ENCODE measurements at places on chromosomes 2 and 18.

- peak; percentile 38 for DNase-seq
Observed at GRCh38 chr18:379681-380330, 112.0 kb upstream of the THOC1 start.

GRCh38 chr18:26476697-26477096 is 71.7 kb downstream of the KCTD1 start:
- DNase-seq = no peak

GRCh38 chr2:24667542-24667941 is 125.6 kb downstream of the PTRHD1 start:
- DNase-seq = no peak

DNA sequence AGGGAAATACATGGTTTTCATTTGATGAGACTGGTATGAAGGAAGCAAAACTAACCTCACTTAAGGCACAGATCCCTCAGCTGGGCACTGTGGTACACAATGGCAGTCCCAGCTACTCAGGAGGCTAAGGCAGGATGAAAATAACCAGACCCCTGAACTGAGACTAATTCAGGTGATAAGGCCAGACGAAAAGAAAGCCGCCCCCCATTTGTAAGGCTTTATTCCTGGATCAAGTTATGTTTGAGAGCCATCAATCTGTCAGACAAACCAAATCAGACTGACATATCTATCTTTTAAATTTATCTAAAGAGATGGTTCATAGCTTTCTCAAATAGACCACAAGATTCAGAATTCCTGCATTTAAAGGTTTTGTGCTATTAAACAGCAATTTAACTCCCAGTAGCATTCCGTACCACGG is 4.1 kb downstream of the SRSF7 start:
- DNase-seq = no peak

- peak; percentile 40 for DNase-seq
Observed at GRCh38 chr18:9782073-9782857, 74.2 kb downstream of the RAB31 start.

GRCh38 chr2:192159736-192160135 is 35.0 kb downstream of the TMEFF2 start:
- DNase-seq = no peak

DNA sequence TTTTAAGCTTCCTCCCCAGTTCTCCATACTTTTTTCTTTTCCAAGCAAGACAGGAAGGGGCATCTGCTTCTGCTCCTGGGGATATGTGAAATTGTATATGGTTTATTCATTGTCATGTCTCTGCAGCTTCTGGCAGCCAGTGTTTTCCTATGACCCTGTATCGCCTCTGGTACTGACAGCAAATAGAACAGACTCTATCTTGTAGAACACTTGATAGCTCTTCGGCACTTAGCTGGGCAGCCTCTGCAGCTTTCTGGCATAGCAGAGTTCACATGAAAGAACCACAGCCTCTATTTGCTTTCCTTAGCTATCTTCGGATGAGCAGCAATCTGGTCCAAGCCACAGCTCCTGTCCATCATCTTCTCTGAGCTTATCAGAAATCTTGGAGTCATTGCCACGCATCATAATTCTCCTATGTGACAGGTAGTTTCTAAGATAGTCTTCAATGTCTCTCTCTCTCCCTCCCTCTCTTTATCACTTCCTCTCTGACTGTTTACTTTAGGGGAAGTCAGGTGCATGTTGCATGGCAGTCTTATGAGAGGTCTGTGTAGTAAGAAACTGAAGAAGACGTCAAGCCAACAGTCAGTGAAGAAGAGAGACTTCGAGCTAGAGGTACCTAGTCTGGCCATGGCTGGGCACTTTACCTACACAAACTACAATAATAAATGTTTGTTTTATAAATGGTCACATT is 627.7 kb upstream of the CDH2 start:
- no peak for DNase-seq

- DNase-seq = no peak
Observed at GRCh38 chr2:98376301-98376910, 30.1 kb downstream of the CNGA3 start.

- DNase-seq = no peak
Observed at GRCh38 chr2:195466427-195466826, 190.6 kb upstream of the SLC39A10 start.

- DNase-seq = peak; percentile 45
Observed at GRCh38 chr2:98730053-98730706, 752 bp downstream of the MGAT4A start.

DNA sequence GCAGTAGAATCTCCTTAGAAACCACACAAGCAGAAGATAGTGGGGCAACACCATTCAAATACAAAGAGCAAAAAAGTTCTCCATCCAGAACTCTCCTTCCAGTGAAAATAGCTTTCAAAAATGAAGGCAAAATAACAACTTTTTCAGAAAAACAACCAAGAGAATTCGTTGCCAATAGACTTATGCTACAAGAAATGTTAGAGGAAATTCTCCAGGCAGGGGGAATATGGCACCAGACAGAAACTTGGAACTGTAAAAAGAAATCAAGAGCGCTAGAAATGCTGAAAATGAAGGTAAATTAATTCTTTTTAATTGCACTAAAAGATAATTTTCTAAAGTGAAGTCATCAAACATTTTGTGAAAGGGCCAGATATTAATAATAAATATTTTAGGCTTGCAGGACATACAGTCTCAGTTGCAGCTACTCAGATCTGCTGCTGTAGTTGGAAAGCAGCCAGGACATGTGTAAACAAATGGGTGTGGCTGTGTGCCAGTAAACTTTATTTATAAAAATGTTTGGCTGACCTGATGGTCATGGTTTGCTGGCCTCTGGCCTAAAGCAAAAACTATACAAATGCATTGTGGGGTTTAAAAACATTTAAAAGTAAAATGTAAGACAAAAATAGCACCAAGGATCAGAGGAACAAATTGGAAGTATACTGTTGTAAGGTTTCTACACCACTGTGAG is 73.7 kb upstream of the TGFA start:
- no peak for DNase-seq

- DNase-seq = no peak
Observed at GRCh38 chr2:73914667-73915066, 12.0 kb upstream of the DGUOK start.

DNA sequence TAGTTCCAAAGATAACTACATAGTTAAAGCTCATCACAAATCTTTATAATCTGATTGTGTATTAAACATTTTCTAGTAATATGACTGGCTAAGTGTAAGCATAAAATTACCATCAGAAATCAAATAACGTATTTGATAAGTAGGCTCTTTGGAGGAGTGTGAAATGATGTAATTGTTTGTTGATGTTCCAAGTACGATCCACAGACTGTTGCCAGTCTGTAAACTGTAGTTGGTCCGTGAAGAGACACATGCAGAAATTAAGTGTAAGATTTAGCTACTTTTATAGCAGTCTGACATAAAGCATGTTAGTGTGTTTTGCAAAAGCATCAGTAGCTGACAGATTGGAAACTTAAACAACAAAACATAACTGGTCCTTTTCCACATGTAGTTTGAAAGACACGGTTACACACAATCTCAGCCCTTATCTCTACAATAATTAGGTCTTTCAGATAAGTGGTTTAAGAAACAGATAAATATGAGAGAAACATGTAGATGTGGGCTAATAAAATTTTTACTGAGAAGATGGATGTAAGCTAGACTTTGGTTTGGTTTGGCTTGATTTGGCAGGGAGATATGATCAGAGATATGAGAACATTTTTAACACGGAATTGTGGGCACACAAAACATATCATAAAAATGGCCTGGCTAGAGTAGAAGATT is 115.0 kb upstream of the EPB41L5 start:
- DNase-seq = no peak

DNA sequence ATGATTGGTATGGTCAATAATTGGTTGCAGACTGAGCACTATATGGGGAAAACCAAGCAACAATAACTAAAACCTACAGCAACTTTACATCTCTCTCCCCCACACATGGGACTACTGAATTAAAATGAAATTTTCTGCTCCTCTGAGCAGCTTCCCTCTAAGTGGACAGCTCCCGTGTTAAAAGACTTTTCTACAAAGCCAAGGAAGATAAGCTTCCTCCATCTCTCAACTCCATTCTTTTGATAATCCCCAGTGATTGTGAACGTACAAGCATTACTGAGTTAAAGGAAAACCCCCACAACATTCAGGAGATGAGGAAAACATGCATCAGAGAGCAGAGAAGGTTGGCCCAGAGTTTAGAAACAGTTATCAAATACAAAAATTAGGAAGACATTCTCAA is 21.9 kb downstream of the CCBE1 start:
- no peak for DNase-seq

- no peak for DNase-seq
Observed at GRCh38 chr2:5977477-5977876, 285.3 kb downstream of the SOX11 start.

DNA sequence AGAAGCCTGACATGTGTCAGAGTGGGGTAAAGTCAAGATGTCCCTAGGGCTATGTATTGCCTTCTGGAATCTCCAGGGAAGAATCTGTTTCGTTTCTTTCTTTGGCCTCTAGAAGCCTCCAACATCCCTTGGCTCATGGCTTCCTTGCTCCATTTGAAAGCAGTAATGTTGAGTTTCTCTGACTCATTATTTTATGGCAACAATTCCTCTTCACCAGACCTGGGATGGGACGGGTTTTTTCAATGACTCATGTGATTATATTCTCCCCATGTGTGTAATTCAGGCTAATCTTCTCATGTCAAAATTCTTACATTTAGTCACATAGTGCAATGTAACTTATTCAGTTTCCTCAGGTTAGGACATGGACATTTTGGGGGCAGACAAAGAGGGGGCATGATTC is 1038.6 kb downstream of the CBLN2 start:
- no peak for DNase-seq

GRCh38 chr2:128593518-128593878 is 274.8 kb upstream of the HS6ST1 start:
- no peak for DNase-seq

DNA sequence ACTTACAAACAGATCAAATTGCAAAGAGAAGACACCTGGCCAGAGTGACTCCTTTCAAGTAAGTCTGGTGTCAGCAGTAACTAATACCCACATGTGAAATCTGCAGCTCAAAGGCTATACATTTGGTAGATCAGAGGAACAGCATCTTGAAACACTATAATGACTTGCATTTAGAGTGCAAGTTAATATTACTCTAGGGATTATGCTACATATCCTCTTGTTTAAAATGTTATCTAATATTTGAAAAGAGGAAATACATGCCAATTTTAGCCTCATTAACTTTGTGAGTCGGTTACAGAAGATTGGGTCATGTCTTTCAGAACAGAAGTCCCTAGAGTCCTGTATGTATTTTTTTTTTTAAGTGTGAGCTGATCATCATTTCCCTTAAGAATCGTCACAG is 15.2 kb downstream of the LANCL1 start:
- no peak for DNase-seq

- DNase-seq = peak; percentile 78
Observed at GRCh38 chr2:109690822-109691541, 76.8 kb downstream of the SOWAHC start.

- DNase-seq = no peak
Observed at GRCh38 chr18:11071300-11071699, 78.1 kb downstream of the PIEZO2 start.

DNA sequence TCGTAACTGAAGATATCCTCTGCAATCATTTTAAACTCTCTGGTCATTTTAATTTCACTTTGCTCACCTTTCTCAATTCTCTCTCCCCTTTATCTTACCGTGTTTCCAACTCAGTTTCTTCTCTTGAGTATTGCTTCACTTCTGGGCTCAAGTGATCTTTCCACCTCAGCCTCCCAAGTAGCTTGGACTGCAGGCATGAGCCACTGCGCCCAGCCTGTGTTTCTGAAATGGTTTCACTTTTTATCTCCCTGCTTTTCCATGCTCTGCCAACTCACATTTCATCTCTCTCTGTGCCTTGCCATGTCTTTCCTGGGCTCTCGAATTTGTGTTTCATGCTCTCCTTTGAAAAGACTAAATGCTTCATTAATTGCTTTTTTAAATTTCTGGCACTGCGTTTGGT is 30.5 kb upstream of the TMEM131 start:
- no peak for DNase-seq

- DNase-seq = no peak
Observed at GRCh38 chr2:16632598-16632997, 33.0 kb downstream of the CYRIA start.

DNA sequence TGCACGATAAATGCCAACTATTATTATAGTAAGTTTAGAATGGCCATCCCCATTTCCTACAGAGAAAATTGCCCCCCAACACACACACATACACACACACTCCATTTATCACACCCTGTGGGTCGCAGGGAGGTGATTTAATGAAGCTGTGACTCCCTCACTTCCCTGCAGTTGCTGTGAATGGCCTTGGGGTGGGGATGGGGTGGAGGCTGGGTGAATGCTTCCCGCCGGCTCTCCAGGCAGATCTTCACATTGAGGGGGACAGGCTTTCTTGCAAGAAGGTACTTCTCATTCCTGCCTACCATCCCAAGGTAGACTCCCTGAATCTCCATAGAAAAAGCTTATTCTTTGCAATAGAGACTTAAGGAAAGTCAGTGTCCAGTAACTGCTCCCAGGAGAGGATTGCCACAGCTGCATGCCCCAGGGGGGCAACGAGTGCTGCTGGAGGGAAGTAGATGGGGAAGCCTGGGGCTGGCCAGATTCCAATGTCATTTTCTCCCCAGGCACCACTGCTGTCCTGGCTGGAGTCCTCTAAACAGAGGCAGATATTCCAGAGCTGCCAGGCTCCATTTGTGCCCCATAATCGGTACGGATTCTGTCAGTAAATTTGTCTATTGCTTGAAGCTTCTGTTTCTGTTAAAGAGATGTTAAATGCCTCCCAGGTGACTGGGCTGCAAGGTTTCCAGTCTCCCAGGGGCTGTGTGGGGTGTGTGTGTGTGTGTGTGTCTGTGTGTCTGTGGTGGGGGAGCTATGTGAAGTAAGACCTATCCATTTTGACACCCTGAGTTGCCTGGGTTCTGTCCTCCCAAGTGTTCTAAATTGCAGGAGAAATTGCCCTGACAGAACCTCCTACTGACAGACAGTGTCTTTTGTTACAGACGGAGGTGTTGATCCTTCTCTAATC is 265.5 kb downstream of the SRBD1 start:
- DNase-seq = no peak

DNA sequence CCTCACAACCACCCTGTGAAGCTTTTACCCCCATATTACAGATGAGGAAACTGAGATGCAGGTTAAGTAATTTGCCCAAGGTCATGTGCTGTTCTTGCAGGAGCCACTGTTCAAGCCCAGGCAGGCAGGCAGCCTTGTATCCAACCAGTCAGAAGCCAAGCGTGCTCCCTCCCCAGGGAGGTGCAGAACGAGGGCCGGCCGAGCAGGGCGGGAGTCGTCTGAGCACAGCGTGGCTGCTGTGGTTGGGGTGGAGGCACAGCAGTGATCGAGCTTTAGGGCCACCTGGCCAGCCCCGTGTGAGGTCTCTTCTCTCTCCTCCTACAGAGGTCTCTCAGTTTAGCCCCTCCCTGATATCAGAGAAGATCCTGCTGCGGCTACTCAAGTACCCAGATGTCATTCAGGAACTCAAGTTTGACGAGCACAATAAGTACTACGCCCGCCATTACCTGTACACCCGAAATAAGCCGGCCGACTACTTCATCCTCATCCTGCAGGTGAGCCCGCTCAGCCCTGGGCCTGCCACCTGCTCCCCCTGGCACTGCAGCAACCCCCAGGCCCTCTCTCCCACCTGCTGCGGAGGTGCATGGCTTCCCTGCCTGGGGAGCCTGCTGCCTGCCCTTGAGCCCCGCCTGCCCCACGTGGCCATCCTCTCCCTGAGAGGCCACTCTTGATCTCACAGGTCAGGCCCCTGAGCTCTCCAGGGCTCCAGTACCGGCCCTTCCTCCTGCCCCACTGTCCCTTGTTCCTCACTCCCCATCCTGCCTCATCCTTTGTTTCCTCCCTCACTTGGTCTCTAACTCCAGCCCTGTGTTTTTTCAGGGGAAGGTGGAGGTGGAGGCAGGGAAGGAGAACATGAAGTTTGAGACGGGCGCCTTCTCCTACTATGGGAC is 17.1 kb upstream of the CNNM3 start:
- no peak for DNase-seq

GRCh38 chr18:11857177-11857887 is 6.1 kb downstream of the CHMP1B start:
- DNase-seq = peak; percentile 80
